ENCODE measurements at places on chromosomes 6 and 20.

GRCh38 chr6:155187106-155187505, 76.7 kb upstream of the CLDN20 start:
- no peak for DNase-seq

DNA sequence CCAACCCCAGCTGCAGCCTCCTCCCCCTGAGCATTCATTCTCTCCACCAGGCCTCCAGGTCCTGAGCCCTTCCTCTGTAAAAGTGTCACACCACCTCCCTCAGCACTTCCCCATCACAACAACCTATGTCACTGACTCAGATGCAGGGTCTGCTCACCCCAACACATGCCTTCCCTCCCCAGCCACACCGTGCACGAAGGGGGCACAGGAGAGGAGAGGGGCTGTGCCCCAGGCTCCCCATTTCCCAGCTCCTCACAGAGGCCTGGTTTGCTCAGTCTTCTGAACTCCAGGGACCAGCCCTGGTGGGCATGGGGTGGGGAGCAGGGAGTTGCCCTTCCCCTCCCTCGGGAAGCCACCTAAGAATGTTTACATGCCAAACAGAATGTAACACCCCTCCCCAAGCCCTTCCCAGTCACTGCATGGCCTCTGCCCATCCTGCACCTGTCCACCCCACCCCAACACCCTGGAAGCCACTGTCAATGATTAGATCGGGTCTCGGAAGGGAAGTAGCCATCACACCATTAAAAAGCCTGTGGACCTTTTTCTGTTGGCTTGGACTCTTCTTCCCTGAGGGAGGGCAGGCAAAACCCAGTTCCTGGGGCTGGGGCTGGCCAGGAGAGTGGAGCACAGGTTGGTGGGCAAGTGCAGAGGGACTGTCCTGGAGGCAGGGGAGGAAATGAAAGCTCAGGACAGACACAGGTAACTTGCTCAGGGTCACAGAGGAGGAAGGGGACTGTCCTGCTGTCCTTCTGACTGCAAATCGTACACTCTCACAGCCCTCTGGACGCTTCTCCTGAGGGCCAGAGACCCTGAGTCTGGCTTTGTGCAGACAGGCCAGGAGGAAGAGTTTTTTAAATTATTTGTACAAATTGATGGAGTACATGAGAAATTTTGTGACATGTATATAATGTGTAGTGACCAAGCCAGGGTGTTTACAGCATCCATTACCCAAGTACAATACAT, 10.1 kb upstream of the SLC22A7 start:
- DNase-seq = no peak

DNA sequence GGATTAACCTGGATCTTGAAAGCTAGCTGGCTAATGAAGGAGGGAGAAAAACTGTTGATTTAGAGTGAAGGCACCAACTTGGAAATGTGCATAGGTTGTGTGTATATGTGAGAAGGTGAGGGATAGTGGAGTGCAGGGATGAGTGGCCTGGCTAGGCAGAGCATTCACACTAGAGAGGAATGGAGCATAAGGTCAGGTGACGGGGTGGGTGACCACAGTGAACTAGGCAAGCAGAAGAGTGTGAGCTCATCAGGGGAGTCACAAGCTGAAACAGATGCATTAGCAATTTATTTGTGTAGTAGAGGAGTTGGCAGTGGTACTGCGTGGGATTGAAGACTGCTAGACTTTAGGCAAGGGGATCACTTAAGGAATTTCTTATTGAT, 10.5 kb downstream of the ANKRD66 start:
- DNase-seq = no peak

GRCh38 chr20:64050261-64051032, 1.0 kb upstream of the SOX18 start:
- no peak for DNase-seq

- no peak for DNase-seq
Measured at GRCh38 chr6:68139130-68139529, 496.0 kb upstream of the ADGRB3 start.

DNA sequence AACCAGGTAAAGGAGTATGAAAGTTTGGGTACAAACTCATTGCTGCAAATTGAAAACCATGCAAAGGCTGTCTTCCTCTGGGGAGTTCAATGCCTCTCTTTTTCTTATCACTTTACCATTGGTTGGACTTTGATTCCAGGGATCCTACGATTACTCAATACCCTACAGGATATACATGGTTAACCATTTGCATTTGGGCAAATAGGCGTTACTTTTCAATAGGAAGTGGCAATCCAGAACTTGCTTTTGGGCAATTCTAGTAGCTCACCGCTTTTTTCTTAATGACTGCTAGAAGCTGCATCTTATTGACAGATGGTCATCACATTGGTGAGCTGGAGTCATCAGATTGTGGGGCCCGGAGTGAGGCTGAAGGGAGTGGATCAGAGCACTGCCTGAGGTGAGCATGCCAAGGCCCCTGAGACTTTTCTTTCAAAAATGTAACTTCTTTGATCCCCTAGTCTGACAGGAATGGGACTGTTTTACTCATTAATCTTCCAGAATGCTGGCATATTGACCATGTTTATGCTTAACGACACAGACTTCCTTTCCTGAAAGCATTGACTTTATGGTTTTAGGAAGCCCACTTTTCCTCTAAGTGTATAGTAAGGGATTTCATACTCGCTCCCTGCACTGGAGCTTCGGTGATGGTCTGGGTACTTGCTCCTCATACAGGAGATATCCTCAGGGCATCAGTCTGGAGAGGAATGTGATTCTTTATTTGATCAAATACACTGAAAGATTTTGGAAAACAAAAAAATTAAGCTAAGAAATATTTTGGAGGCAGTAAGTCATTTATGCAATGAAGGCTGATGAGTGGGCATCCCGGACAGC, at the start of gene CCR6:
Gene CCR6 (plus strand): TSS at position 270 of the 831 bp plus-strand sequence. CDS start 13,039 bp downstream, outside the sequence.
- no peak for DNase-seq

- DNase-seq = no peak
Measured at GRCh38 chr6:53178837-53179432, 30.3 kb upstream of the GCM1 start.

- no peak for DNase-seq
Measured at GRCh38 chr20:56981301-56981700, 285.1 kb downstream of the BMP7 start.

- DNase-seq = no peak
Measured at GRCh38 chr20:52103335-52103912, 88.2 kb downstream of the ZFP64 start.

Data from fibroblast of skin of left biceps (primary cell).